ENCODE measurements at places on chromosomes 3 and 15. TPM values are rescaled to one million over a fixed set of nuclear protein-coding genes. Genes with fewer than 3 reads are reported as not detected.
A peak's percentile ranks its signal among the peaks of the same experiment; 100 is the strongest.

GRCh38 chr15:42282926-42283325 is 9.7 kb upstream of the TMEM87A start:
- no peak for DNase-seq

GRCh38 chr15:77528968-77529319 is 103.8 kb downstream of the LINGO1 start:
- no peak for DNase-seq

DNA sequence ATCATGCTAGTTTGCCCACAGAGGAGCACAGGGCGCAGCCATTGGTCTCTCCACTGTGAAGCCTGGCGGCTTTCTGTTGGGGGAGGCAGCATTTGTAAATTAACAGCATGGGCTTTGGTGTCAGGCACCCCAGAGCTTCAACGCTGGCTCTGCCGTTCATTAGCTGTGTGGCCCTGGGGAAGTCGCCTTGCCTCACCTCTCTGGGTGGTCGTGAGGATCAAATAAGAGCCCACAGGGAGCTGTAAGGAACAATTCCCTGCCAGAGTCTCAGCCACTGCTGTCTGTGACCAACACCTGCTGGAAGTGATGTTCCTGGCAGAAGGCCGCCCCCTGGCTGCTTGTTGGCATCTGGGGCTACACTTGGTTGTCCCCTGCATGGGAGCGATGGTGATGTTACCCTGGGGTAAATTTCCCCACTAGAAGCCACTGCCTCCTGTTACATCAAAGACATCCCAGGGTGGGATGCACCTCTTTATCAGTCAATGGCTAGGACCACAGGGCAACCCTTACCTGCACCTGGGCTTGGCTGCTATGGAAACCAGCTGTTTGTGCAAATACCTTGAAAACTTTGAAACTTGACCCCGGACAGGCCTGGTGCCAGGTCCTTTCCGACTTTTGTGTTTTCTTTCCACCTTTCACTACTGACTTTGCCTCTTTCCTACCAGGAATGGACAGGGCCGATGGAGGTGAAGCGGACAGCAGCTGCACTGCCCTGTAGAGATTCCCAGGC is 36.9 kb downstream of the DNASE1L3 start:
- DNase-seq = peak; percentile 33

The MAP2K5 gene
- total RNA-seq = 4.1 TPM

DNA sequence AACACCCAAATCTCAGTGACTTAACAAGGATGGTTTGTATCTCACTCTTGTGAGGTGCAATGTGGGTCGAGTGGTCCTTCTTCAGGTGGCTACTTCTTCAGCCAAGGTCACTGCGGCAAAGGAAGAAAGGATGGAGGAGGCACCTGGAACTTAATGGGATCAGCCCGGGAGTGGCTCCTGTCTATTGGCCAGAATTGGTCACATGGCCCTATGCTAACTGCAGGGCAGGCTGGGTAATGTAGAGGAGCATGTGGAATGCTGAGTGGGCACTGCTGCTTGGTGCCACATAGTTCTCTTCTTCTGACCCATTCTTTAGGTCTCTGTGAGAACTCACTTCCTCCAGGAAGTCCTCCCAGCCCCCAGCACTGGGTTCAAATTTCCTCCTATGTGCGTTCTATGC is 20.3 kb upstream of the FAM3D start:
- no peak for DNase-seq

DNA sequence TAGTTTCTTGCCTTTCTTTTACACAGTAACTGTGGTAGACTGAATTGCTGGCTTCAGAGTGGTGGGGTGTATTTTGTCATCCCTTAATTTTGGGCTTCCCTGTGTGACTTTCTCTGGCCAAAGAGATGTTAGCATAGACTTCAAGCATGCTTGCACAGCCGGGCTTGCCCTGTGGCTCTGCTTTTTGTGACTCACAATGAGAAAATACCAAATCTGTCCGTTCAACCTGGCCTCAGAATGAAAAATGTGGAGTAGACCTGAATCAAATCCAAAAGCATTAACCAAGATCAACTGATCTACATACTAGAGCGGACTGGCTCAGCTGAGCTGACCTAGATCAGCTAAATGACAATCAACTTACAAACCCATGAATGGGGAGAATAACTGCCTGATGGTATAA is 51.4 kb downstream of the PLAAT1 start:
- DNase-seq = peak; percentile 17

GRCh38 chr3:117874904-117875874 is 1159.5 kb downstream of the IGSF11 start:
- DNase-seq = peak; percentile 11

The SYNM gene
- 7.3 TPM for total RNA-seq

GRCh38 chr3:28615971-28616370 is 267.3 kb upstream of the AZI2 start:
- no peak for DNase-seq

The UQCRC1 gene
- 393 TPM for total RNA-seq

GRCh38 chr3:51538115-51538458 is 432 bp upstream of the RAD54L2 start:
- DNase-seq = no peak

GRCh38 chr15:101225658-101226057 is 26.2 kb downstream of the CHSY1 start:
- DNase-seq = no peak

DNA sequence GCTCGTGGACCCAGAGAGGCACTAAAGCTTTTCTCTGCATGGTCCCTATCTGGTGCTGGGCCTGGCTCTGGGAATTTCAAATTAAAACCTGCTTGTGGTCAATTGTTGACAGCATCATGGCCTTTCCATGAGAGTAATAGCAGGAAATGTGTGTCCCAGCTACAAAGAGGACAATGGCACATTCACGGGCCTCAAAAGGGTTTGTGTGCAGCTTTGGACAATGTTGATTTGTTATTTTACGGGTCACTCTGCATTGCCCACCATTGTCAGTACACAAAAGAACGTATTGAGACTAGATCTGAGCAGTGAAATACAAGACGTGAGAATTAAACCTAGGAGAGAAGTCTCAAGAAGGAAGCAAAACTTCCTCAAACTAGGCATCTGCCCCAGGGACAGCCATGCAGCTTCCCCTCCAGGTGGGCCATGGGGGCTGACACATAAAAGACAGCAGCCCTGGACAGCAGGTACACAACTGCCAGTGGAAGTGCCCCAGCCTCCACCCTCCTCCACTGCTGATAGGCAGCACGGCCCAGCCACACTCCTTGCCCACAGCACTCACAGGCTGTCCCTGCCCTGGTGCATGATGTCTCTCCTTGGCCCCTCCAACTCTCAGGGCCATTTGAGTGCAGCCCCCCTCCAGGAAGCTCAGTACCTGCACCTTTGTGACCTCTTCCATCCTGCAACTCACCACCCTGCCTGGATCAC is 15.9 kb upstream of the LTF start:
- no peak for DNase-seq

The PIERCE2 gene
- total RNA-seq = 9.9 TPM

The RASL12 gene
- total RNA-seq = 0.39 TPM

The COL6A5 gene
- not detected for total RNA-seq

DNA sequence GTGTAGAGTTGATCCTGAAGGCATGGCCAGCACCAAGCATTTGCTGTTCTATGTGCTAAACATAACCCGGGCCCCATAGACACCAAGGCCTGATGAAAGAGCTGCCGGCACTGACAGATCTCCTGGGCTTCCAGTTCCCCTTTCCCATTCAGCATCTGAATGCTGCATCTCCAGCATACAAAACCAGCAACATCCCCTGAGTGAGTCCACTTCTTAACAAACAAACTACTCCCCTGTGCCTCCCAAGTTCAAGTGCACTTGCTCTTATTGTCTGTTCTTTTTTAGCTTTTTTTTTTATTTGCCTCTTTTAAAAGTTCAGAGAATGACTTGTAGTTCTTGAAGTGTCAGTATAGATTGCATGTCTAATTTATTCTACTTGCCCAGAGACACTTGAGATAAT is 156.0 kb downstream of the EDEM1 start:
- no peak for DNase-seq

DNA sequence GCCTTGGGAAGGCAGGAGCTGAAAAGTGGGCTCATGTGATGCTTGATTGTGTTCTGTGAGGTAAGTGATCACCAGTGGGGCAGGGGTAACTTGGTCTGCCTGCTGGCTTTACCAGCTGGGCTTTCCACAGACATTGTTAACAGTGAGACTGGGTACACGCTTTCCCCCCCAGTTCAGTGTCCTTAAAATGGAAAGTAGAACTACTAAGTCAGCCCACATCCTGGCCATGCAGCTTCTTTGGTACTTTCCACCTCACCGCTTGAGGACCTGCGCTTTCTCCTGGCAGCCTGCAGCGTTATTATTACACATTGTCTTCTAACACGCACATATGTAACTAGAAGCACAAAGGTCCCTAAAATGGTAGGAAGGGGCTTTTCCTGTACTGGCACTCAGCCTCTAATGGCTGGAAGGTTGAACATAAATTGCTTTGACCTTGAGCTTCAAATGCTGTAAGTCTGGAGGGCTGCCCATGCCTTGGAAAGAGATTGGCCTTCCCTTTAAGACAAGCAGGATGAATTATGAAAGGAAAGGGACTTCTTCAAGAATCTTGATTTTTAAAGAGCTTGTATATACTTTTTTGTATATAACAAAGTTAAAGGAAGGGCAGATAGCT is 216.1 kb upstream of the ROPN1 start:
- no peak for DNase-seq

DNA sequence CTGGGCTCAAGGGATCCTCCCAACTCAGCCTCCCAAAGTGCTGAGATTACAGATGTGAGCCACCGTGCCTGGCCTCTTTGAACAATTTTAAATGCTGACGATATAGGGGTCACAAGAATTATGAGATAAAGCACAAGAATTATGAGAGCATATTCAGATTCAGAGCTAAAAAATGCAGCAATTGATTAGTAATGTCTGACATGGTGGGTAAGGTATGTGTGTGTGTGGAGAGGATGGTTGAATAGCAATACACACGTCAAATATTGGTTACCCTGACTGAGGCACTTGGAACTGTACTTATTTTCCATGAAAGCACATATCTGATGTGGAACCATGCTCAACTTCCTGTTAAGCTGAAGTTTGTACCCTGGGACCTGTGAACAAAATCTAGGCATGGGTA is 115.6 kb downstream of the EOMES start:
- DNase-seq = no peak

The KNSTRN gene
- total RNA-seq = 201 TPM

The PP2D1 gene
- total RNA-seq = not detected

DNA sequence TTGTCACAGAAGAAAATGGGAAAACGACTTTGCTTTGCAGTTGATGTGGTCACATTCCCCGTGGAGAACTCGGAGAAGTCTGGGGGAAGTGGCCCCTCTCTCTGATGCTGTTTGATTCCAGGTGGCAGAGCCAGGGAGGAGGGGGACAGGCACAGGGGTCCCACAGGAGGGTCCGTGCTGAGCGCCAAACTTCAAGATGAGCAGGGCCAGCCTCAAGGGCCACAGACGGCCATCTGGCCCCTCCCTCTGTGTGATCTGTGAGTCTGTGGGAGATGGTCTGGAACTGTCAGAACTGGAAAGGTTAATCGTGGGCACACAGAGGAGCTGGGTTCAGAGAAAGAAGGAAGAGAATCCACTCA is 23.1 kb upstream of the CORO2B start:
- DNase-seq = no peak

DNA sequence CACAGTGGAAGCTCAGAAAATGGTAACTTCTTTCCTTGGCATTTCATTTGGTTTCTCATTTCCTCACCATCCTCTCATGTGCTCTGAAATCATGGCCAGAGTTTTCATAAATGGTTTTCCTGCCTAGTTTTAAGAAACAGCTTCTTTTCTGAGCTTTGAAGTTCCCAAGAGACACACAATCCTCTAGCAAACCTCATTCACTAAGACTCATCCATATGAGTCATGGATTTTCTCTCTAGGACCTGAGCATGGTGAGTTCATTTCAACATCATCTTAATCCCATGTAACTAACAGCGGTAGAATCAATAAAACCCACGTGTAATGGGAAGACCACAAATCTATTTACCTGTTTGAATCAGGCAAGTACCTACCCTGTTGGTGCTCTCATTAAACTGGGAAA is 274.5 kb upstream of the LRTM1 start:
- peak; percentile 93 for DNase-seq
